ENCODE measurements at places on chromosomes 7 and 10.

DNA sequence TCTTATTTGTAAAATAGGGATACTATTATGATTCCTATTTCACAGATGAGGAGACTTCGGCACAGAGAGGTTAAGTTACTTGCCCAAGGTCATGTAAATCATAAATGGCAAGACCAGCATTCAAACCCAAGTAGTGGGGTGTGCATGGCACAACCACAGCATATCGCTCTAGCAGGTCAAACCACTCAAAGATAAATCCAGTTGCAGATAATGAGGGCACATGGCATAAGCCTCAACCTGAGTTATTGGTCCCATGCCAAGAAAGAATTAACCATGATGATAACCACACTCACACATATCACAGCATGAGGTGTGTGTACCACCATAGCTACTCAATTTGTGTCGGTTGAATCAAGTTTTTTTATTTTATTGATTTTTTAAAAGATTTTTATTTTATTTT is 180.5 kb downstream of the CREB5 start:
- DNase-seq: no peak

DNA sequence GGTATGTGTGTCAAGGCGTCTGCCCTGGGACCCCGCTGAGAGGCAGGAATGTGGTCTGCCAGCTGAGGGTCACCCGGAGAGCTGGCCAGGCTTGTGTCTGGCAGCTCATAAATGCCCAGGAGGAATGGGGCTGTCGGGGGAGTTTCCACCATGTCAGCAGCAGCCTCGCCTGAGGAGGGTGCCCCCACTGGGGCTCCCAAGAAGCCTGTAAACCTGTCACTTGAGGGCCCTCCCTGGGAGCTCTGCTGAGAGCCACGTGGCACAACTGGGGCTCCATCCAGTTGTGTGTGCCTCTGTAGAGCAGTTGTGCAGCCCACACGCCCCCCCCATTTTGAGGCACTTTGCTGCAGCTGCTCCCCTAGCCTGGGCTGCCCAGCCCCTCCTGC is 70.6 kb downstream of the NEURL1 start:
- DNase-seq: no peak

GRCh38 chr7:127586346-127586745 is 950 bp upstream of the GCC1 start:
- no peak for DNase-seq

GRCh38 chr10:118542745-118543144 is 52.7 kb downstream of the PRLHR start:
- no peak for DNase-seq

DNA sequence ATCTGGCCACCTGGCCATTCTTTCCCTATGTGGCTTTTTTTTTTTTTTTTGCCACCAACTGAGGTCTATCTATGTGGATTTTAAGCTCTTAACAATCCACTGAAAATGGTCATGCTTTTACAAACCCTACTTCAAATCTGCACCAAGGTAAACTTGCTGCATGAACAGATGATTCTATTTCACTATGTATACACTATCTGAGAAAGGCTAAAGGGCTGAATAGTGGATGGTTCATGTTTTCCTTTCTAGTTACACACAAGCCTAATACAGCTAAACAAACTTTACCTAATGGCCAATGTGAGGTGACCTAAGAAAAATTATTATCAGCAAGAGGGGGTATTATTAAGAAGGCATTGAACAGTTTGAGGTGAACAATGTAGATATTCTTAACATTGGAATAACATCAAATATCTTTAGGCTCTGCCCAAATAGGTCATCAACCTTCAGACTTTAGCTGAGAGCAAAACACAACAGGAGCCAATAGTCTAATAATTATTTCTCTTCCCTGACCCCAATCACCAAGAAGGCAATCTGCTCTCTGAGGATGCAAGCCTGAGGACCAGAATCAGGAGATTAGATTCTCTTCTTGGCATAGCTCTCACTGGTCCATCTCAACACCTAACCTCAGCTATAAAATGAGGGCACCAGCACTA is 160.1 kb downstream of the CPEB3 start:
- DNase-seq: no peak

DNA sequence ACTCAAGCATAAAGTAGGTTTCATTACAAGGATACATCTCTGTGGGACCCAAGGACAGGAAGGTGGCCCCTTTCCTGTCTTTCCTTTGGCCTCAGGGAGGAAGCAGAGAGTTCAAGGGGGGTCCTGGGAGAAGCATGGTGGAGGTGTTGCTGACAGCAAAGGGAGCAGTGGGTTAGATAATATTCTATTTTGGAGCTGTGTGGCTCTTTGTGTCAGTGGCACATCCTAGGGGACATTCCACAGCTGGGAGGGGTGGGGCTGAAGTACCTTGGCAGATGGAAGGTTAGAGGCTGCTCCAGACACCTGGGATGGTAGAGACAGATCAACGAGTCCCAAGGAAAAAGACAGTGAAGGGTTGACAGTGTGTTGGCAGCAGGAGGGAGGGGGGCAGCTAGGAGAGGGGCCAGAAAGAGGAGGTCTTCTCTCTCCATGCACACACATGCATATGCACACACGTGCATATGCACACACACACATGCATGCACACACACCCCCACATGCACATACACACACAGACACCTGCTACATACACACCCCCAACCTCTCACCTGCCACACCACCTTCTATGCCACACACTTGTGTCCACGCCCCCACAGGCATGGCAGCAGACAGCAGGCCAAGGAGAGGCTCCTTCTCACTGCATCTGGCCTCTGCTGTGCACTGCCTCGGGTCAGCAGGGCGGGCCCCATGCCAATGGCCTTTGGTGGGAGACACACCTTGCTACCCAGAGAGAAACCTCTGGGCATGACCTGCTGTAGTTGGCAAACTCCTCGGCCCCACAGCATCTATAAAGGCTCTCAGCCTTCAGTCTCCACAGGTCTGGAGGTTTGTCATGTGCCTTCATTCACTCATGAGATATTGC is 5.6 kb upstream of the POLD2 start:
- no peak for DNase-seq

DNA sequence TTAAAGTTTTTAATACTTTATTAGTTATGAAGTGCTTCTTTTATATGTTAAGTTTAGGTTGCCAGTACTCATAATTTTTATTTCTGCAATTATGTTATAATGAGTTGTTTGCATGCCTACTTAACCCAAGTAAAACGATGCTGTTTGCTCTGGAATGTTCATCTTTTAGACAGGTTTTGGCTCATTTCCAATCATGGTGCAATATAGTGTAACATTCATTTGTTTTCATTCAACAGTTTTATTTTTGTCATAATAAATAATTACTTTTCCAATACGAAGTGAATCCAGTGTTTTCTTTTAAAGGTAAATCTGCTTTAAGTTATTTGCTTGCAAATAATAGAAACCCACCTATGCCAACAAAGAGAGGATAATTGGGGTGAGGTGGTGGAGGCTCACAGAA is 22.1 kb downstream of the ARL5B start:
- no peak for DNase-seq

Data from posterior cingulate gyrus (tissue), 11 donors.